ENCODE measurements at places on chromosomes 5 and 9.
A peak's percentile ranks its signal among the peaks of the same experiment; 100 is the strongest.

DNA sequence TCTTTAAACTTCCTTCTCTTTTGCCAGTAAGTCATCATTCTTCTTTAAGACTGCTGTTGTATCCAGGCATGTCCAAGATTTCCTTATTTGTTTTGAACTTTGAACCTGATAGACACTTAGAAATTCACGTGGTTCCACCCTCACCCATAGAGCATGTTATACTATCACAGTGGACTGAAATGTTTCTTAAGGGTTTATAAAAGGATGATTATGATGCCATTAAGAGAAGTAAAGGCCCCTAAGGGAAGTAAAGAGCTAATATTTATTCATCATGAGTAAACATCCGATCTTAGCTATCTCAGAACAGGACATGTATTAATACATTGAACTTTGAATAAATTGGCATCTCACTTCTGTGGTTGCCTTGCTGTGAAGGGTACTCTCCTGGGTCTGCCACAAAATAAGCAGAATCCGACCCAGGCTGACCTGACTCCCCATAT, 49.8 kb downstream of the PRKACG start:
- no peak for DNase-seq

- DNase-seq: no peak
These were observed 1004.1 kb upstream of the EDIL3 start for GRCh38 chr5:85388770-85389169.

- peak; percentile 92 for DNase-seq
These were observed 162.6 kb downstream of the GLIS3 start for GRCh38 chr9:4137234-4137633.

DNA sequence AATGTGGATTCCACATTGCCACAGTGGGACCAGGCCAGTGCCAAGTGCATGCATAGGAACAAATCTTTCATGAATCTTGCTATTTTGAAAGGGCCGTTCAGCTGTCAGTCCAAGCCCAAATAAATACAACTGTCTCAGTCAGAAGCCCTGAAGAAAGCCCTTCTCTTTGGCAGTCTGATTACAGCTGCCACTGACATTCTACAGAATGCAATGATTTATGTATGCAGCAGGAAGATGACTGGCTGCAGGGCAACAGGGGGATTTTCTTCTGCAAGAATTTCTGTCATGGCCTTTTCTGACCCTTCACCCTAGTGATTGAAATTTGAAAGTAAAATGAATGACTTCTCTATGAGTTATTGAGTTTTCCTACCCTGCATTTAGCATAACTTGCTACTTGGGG, 86.7 kb upstream of the FER start:
- peak; percentile 45 for DNase-seq

DNA sequence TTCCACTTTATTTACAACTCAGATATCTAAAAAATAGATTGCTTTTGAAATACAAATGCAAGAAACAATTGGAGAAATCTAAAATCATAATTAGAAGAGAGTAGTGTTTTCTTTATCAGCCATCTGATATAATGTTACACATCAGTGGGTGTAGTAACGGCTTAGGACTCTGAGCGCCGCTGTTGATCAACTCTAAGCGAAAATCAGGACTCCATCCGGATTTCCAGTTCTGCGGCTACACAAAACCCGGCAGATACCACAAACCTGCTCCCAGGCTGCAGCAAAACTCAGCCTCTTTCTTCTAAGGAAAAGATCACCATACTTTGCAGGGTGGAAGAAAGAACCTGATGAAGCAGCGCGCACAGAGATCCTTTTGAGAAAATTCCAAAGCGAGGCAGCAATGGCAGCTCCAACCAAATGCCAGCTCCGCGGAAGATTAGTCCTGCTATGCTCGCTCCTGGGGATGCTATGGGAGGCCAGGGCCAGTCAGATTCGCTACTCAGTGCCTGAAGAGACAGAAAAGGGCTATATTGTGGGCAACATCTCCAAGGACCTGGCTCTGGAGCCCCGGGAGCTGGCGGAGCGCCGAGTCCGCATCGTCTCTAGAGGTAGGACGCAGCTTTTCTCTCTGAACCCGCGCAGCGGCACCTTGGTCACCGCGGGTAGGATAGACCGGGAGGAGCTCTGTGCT, at the start of gene PCDHGA9:
TSS of gene PCDHGA9 (plus strand) at position 226 of the 691 bp plus-strand sequence. CDS start at position 401, 175 bp downstream.
- DNase-seq: peak; percentile 63

DNA sequence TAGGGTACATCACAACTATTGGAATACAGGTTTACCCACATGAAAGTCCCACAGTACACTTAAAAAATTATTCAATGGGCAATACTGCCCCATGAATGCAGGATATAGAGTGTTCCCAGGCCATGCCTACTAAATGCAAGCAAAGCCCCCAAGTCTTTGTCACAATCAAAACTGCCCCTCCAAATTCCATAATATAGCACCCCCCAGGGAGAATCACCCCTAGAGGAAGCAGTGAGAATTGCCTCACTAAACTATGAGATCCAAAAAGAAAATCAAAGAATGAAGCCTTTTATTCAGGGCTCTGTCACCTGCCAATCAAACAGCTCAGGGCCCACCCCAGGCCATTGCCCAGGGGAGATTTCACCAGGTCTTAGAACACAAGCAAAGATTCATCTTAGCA, 90.8 kb downstream of the ATPSCKMT start:
- no peak for DNase-seq

- DNase-seq: no peak
These were observed 212.9 kb downstream of the ACTL7B start for GRCh38 chr9:108642871-108643270.

DNA sequence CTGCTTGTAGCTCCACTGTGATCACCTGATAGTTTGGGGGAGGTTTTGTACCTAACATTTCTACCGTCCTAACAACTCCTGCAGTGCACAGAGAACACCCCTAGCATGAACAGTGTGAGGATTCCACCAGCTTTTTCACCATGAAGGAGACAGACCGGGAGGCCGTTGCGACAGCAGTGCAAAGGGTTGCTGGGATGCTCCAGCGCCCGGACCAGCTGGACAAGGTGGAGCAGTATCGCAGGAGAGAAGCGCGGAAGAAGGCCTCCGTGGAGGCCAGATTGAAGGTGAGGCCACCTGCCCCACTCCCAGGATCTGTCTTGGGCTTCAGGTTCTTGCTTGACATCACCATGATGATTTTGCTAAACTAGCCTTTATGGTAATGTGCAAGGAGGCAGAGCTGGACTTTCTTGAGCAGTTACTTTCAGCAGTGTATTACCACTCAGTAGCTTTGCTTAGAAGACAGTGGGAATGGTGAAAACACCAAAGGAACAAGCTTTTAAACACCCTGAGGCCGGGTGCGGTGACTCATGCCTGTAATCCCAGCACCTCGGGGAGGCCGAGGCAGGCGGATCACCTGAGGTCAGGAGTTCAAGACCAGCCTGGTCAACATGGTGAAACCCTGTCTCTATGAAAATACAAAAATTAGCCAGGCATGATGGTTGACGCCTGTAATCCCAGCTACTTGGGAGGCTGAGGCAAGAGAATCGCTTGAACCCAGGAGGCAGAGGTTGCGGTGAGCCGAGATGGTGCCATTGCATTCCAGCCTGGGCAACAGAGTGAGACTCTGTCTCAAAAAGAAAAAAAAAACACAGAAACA, 3.3 kb downstream of the EXOC3 start:
- no peak for DNase-seq

DNA sequence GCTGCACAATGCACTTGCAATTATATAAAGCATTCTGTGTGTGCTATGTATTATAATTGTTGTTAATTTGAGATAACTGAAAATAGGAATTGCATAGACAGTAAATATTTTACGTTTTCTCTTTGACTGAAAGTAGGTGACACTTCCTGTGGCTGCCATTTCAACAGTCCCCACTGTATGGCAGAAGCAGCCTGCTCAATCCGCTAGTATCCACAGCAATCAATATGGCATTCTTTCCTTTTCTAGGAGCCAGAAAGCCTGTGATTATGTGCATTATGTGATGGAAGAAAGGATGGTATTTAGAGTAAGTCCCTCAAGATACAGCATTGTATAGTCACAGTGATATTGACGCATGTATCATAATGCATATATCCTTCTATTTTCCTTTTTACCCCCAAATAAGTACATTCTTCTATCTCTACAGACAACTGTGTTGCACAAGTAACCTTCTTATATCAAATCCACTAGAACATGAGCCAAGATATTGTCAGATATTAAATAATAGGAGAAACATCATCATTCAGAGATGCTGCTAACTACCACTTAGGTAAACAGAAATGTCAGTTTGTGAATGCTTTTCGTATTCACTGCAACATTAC, 59.7 kb downstream of the CARTPT start:
- peak; percentile 56 for DNase-seq

DNA sequence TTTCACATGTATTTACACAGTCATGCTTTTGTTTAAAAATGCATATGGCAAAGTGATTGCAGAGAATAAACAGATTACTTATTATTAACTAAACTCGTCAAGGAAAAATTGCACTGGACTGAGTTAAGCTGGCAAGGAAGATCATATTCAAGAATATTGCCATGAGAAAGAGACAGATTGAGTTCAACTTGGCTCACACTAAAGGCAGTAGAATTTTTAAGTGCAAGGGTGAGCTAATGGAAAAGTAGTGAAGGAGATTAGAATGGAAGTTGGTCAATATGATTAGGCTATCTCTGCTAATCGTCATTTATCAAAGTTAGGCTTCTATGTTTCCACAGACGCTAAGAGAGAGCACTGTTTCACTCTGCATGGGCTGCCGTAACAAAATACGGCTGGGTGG, 557.6 kb downstream of the PRR16 start:
- DNase-seq: no peak

DNA sequence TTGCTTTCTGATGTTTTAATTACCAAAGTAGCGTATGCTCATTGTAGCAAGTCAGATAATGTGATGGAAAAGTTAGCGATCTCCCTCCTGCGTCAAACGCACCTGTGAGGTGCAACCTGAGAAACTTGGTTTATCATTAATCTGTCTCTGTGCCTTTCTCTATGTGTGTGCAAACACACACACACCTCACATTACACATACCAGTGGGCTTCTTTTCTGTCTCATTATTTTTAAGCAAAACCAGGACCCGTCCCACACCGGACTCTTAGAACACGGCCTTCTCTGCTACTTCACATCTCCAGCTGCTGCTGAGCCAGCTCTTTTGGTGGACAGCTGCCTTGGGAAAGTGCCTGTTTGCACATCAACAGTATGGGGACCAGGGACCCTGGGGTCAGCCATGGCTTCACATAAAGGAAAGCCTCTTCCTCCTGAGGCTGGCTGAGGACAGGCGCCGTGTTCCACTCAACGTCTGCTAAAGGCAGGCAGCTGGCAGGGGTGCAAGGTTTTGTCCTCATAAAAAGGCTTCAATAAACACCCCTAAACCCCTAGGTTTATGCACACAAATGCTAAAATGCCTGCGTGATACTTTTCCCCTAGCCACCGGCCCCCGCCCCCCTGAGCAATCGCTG, 44.2 kb downstream of the MRPL36 start:
- DNase-seq: no peak

- DNase-seq: no peak
These were observed 25.6 kb downstream of the SLC12A2 start for GRCh38 chr5:128109138-128109537.

GRCh38 chr9:137460363-137461315, 1.5 kb upstream of the NSMF start:
- DNase-seq: no peak

DNA sequence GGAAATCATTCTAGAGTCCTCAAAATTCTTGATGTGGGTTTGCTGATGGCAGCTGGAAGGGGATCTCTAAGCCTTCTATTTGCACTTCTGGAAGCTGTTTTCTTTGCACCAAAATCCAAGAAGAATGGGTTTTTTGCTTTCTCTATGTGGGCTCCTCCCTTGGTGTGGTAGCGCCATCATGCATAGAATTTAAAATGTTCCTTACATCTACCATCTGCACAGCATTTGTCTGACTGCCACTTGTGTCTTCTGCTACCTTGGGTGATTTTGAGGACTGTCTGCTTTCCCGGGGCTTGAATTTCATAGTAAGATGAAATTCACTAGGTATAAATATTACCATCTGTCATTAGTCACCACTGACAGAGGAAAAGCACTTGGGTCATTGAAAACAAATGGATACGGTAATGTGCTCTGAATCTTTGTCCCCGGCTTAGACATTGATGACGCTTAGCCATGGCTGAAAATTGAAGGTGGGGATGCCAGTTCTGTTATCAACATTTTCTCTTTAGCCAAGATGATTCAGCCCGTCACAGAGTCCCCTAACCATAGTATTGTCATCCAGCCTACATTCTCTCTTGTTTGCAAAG, 30.0 kb downstream of the SNX30 start:
- no peak for DNase-seq

- no peak for DNase-seq
These were observed 1983.5 kb upstream of the C9orf72 start for GRCh38 chr9:29556746-29557145.

GRCh38 chr9:133710661-133711427, 27.3 kb downstream of the SARDH start:
- DNase-seq: no peak

- DNase-seq: no peak
These were observed 341.2 kb upstream of the IRX2 start for GRCh38 chr5:3092664-3093063.

GRCh38 chr5:127280491-127281220, 9.9 kb upstream of the MEGF10 start:
- no peak for DNase-seq
